ENCODE measurements at places on chromosomes 2 and 18.

DNA sequence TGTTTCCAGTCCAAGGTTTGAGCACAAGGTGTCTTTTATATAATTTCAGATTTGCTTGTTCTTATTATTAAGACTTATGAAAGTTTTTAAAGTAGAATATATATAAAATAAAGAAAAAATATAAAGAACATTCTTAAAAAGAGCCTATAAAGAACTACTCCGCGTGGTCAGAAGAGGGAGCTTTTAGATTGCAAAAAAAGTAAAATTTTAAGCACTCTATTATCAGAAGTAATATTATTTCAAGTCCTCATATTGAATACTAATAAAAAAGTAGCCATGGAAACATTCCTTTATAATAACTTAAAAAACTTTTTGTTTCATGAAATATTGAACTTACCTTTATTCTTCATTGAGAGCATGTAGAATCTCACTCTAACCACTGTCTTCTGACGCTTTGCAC, 51.4 kb downstream of the LINC00305 start:
- no peak for DNase-seq

DNA sequence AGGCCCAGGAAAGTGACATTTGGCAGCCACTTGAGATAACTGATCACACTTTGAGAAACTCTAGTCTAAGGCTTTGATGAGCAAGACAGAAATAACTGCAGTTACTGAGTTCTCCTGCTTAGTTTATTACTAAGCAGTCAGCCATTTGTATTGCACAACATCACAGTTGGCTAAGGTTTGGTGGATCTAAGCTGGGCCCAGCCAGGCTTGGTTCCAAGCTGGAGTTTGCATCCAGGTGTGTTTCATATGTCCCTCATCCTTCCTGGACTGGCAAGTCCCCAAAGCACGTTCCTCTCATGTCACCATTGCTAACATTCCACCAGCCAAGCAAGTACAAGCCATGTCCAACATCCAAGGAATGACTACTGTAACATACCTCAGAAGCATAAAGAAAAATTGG, 71.3 kb upstream of the ZNF532 start:
- DNase-seq: no peak

GRCh38 chr2:20273042-20273441, 48.1 kb upstream of the SDC1 start:
- no peak for DNase-seq

- DNase-seq: no peak
Observed at GRCh38 chr2:239315308-239315707, 85.5 kb downstream of the HDAC4 start.

DNA sequence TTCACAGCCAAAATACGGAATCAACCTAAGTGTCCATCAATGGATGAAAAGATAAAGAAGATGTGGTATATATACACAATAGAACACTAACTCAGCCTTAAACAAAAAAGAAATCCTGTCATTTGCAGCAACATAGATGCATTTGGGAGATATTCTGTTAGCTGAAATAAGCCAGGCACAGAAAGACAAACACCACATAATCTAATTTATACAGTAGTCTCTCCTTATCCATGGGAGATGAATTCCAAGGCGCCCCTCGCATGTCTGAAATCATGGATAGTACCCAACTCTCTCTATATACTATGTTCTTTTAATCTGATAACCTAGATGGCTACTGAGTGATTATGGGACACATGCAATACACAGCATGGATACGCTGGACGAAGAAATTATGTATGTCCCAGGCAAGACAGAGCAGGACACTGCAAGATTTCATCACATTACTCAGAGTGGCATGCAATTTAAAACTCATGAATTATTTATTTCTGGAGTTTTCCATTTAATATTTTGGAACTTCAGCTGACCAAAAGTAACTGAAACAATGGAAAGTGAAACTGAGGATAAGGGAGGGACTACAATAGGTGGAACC, 39.5 kb downstream of the ORC4 start:
- DNase-seq: no peak

GRCh38 chr2:101367508-101367907, 19.8 kb downstream of the CREG2 start:
- DNase-seq: no peak

DNA sequence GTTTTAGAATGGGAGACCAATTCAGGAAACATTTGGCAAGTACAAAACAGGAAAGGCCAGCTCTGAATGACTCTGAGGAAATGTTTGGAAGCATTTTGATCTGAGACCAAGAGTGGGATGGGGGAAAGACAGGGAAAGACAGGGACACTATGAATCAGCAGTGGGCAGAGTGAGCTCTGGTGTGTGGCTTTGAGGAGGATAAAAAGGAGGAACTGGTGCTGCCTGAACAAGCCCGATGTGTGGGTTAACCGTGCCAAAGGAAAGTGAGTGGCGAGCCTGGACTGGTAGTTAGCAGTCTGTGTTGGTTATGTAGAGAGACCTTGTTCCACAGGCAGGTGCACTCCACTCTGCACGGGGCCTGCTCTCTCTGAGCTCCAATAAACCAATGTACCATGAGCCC, 5.3 kb downstream of the MFSD6 start:
- DNase-seq: no peak

DNA sequence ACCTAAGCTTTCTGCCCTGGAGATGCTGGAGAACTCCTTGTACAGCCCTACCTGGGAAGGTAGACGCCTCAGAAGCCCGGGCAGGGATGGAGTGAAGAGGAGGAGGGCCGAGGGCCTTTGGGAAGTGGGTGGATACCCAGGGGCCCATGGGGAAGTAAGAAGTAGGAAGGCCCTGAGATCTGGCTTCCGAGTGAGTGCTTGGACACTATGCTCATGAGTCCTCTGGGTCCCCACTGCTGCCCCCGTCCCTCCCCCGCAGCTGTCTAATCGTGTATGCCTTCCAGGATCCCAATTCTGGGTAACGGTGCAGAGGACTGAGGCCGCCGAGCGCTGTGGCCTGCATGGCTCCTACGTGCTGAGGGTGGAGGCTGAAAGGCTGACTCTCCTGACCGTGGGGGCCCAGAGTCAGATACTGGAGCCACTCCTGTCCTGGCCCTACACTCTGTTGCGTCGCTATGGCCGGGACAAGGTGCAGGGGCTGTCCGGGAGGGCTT, 1.1 kb downstream of the DOK1 start:
- no peak for DNase-seq

- no peak for DNase-seq
Observed at GRCh38 chr2:221851531-221852045, 279.5 kb upstream of the EPHA4 start.

DNA sequence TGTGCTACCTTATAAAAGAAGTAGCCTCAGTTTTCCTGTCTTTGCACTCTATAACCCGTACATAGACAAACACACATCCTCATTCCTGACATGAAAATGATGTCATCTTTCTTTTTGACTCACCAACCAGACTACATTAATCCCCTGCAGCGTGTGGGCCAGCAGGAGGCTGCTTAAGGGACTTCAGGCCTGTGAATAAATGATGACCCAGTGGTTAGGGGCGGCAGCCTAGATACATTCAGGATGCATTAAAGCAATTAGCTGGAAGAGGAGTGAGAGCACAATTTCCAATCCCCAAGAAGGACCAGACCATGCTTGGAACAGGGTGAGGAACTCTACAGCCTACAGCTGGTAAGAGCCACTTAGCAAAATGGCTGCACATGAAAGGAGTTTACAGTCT, 57.3 kb upstream of the KLF7 start:
- no peak for DNase-seq

DNA sequence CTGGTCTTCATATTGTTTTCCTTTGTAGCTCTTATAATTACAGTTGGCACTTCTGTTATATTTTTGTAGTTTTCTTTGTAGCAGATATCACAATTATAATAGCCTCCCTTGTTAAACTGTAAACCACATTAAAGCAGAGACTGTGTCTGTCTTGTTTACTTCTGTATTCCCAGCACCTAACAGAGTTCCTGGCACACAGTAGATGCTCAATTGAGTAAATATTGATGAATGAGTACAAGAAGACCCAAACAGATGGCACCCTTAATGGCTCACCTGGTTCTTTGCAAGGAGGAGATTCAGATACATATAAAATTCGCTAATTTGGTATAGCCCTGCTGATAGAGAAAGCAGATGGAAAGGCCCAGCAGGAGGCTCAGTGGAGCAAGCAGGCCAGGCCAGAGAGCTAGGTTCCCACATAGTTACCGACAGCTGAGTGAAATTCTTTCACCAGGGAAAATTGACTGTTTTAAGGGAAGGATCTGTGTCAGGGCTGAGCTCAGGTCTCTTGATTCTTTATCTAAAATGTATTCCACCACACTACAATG, 120.1 kb downstream of the NUP35 start:
- DNase-seq: no peak

- no peak for DNase-seq
Observed at GRCh38 chr2:142190805-142191204, 60.0 kb upstream of the LRP1B start.

DNA sequence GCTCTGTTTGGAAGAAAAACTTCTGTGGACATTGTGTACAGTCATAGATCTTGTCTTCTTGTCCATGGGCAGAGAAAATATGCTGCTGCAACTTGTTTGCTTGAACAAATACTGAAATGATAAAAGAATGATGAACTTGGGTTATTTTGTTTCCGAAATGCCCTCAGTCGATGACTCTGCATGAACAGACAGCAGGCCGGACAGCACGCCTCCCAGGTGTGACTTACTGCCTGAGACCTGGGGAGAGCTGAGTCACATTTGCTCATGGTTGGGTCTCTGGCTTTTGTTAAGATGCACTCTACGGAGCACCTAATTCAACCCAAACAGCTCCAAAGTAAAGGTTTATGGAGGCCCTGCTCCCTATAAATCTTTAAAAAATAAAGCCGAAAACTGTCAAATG, 262.5 kb downstream of the ZNF521 start:
- no peak for DNase-seq

GRCh38 chr2:67399831-67400489, 2.8 kb downstream of the ETAA1 start:
- DNase-seq: no peak

GRCh38 chr2:12044857-12045256, 298.4 kb downstream of the LPIN1 start:
- no peak for DNase-seq

DNA sequence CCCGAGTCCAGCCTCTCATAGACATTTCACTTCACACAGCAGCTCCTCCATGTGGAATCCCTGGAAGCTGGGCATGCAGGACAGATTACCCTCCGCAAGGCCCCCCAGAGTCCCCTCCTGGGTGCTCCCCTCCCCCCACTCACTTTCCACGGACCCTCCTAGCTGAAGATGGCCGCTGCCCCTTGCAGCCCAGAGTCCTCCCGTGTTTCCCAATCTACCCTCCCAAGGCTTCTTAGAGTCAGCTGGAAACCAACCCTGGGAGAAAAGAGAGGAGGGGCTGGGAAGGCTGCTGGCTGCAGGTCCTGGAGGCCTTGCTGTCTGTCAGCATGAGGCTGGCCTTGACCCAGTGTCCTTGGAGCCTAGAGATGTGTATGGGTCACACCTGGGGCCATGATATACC, 49.0 kb upstream of the HAAO start:
- no peak for DNase-seq

GRCh38 chr2:74887960-74888700, 54.2 kb downstream of the HK2 start:
- no peak for DNase-seq

DNA sequence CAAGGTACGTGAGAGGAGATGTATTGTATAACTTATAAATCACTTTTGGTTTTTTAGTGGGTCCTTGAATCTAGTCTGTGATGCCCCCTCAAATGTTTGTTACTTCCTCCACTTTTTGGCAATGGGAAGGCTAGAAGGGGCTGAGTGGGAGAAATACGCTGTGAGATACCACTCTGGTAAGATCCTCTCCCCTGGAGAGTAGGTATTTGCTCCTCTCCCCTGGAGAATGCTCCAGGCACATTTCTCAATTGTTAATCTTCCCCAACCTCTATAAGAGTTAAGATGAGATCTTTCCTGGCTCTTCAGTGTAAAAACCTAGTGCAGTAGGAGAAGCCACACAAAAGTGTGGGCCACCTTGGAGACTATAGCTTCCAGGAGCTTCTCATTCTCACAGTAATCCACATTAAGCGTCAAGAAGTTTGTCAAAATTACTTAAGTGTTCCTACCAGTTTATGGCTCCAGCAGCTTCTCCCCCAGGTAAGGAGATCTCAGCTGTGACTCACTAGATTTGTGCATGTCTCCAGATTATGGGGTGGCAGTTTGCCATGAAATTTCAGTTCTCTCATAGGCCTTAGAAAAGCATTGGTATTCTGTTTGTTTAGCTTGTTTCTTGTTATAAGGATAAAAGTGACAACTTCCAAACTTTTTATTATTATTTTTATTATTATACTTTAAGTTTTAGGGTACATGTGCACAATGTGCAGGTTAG, 182.6 kb downstream of the FSIP2 start:
- no peak for DNase-seq

- no peak for DNase-seq
Observed at GRCh38 chr2:156125018-156125417, 207.5 kb downstream of the NR4A2 start.

DNA sequence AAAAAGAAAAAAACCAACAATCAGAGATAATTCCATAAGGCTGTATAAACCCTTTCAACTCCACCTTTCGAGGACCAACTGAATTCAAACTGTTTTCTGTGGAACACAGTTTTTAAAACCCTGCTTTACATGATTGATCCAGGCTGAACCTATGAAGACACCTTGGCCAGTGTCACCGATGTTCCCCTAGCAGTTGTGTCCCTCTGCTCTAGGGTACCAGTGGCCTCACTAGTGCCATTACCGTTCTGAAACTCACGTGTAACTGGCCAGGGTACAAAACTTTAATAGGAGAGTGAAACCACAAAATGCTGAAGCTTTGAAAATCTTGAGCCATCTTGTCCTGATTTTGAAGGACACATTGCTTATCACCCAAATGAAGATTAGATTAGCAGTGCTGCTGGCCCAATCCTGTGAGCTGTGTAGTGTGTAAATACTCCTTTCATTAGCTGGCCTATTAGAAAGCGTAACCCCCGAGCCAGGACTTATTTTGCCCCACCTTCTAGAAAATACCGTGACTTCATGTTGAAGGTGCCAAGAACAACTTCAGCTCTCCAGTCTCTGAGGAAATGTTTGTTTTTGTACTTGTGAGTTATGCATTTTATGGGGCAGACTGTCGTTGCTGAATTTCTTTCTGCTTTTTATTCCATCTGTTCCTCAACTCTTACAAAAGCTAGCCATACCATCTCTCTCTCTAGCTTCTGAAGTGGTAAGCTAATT, 147.8 kb upstream of the MAP3K20 start:
- DNase-seq: no peak

DNA sequence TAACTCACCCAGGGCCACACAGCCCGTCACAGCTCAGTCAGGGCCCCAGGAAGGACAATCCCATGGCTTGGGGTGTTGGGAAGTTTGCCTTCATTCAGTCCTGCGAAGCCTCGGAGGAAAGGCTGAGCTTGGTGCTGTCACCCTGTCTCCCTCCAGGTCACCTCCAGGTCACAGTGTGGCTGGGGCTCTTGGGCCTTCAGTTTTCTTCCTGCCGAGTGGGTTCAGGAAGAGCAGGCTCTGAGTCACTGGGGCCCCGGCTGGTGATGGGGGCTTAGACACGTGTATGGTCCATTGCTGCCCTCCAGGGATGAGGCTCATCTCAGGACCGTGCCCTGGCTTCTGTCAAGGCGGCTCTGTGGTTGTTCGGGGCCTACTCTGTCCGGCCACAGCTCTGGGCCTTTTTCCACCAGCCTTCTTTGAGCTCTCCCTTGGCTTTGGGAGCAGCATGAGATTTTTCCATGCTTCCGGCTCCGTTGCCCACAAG, 118.6 kb downstream of the INHBB start:
- DNase-seq: no peak

- DNase-seq: no peak
Observed at GRCh38 chr2:201974171-201975100, 59.2 kb upstream of the FZD7 start.

GRCh38 chr2:235017441-235017840, 65.6 kb downstream of the SH3BP4 start:
- DNase-seq: no peak

Data from cortex of kidney (tissue), 1 donor.